ENCODE measurements at places on chromosomes 3 and 15.

DNA sequence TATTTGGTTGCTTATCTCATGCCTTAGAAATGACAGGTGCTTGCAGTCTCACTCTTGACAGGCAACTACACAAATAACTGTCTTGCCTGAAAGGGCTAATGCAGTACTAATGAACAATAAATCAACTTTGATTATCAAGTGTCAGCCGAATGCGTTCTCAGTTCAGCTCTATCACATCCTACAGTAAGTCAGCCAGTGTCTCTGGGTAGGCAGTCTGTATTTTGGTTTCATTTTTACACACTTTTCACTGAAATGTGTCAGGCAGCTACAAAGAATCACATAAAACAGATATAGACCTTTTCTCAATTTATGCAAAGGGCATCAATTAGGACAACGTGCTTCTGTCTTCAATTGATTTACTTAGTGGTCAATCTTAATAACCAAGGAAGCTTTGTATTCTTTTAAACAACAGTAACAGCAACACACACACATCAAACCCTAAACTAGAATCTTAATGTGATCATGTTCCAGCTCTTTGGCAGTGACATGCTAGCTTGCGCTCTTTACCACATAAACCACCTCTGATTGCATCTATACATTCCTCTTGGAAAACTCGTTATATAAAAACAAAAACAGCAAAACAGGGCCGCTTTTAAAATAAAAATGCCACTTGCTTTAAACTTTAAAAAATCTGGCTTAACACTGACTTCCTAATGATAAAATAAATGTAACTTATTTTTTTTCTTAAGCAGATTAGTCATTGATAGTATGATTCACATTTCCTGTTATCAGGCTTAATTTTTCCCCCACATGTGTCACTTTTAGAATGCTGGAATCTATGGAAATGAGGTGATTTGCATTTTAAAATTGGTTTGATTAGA, 520.4 kb downstream of the FOXP1 start:
- no peak for DNase-seq

DNA sequence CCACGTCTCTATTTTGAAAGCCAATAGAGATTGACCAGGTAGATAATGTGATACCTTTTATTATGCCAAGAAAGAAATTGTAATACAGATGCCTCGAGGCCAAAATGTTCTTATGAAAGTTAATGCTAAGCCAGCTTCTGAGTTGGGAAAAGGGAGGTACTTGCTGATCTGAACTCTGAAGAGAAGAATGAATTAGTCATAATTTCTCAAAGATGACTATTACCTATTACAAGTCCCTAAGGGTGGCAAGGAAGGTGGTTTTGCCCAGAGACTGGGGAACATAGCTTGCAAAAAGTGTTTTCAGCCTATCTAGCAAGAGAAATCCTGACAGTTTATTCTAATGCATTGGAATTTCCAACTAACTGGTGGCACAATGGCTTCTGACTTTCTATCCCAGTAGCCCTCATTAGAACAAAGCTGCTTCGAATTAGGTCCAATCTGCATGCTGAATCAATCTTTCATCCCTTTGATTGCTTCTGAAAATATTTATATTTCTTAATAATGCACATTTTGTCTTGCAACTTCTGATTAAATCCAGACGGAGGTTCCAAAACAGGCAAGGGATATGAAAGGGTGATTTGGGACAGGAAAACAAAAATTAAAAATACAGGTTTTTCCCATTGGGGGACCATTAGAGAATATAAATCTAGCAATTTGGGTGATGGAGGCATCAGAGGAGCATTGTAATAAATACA, 17.7 kb upstream of the NR2F2 start:
- no peak for DNase-seq

DNA sequence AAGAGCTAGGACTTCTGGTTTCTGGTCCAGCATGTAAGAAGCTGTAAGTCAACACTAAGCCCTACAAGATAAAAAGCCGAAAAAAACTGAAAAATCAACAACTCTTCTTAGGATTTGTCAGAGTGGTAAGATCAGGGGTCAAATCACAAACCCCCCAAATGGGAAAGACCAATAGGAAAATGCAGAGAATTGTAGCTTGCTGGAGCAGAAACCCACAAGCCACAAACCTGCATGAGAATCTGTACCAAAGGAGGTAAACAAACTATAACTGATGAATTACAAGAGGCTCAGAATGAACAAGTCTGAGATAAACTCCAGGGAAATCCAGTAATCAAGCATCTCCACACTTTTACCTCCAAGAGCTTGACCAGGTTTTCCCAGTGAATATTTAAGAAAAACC, 36.0 kb downstream of the RFX7 start:
- peak; percentile 1 for DNase-seq

- no peak for DNase-seq
Observed at GRCh38 chr3:192830291-192831110, 87.2 kb downstream of the MB21D2 start.

DNA sequence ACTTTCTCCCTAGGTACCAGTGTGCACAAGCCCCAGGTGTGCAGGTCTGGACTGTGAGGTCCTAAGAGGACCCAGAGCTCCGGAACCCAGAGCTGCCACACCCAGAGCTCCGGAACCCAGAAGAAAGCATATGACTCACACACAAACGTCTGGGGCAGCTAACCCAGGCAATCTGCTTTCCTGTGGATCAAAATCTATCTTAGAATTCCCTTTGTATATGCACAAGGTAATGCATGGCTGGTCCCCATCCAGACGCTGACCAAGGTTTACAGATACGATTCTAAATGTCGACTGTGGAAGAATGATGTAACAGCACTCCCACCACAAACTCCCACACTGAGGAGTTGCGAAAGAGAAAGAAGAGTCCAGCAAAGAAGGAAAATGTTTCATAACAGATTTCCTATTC, 15.7 kb downstream of the KCNMB2 start:
- no peak for DNase-seq

- DNase-seq = no peak
Observed at GRCh38 chr15:70055601-70056051, 42.1 kb downstream of the TLE3 start.

- no peak for DNase-seq
Observed at GRCh38 chr15:26453914-26454313, 319.0 kb downstream of the GABRB3 start.

GRCh38 chr15:87470923-87471322, 785.6 kb downstream of the NTRK3 start:
- DNase-seq = no peak
